ENCODE measurements at places on chromosomes 4 and X.

DNA sequence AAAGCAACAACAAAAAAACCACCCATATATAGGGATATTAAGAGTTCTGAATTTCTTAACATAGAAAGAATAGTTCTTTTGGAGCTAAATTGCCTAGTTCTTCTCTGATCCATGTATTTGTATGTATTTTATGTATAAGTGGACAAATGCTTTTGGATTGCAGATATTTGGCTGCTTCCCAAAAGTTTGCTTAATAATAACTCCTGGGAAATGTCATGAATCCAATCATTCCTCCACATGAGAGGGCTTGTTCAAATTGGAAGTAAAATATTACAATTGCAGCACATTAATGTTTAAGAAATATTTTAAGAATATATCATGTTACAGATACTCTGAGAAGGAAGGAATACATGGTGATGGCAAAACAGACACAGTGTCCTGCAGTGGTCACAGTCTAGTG lies 71.5 kb upstream of the PAGE3 start:
- no peak for DNase-seq

DNA sequence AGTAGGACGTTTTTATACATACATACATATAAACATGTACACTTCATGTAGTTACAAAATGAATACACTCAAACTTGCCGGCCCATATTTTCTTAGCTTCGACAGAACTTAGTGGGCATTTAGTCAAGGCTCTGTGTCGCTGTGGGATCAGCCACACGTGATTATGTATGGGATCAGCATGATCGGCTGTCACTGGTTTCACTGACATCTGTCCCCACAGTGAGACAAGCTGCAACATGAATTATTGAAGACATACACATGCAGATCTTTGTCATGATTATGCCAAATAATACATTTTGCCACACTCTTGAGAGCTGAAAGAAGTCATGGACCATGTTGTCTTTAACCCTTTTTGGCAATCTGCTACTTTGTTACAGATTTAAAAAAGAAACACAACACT lies 38.2 kb upstream of the NAA11 start:
- no peak for DNase-seq

GRCh38 chr4:69957209-69957608 lies 8.3 kb downstream of the CSN2 start:
- no peak for DNase-seq

- DNase-seq = no peak
Measured at GRCh38 chr4:76977736-76978350, 28.3 kb downstream of the SEPTIN11 start.

- DNase-seq = no peak
Measured at GRCh38 chr4:138235419-138235952, 6.7 kb downstream of the SLC7A11 start.

GRCh38 chr4:186693159-186693815 lies 30.4 kb downstream of the FAT1 start:
- DNase-seq = no peak

DNA sequence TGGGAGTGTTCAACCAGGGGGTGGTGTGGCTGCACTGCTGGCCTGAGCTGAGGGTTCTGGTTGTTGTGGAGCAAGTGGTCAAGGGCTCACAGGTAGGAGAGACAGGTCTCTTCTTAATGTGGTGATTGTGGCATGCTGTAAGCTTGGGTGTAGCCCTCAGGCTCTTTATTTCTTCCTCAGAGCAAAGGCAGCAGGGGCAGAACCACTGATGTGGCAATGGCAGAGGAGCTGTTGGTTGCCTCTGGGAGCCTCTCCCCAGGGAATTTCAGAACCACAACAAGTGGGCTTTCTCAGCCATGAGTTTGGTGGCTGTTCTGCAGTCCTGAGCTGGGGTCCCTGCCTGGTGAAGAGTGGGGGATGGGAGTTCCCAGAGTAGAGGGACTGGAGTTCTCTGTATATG lies 1017.2 kb downstream of the SH3BGRL start:
- DNase-seq = no peak

GRCh38 chr4:121881158-121881557 lies 10.9 kb upstream of the BBS7 start:
- DNase-seq = no peak

- no peak for DNase-seq
Measured at GRCh38 chr4:17335371-17335770, 176.5 kb downstream of the QDPR start.

DNA sequence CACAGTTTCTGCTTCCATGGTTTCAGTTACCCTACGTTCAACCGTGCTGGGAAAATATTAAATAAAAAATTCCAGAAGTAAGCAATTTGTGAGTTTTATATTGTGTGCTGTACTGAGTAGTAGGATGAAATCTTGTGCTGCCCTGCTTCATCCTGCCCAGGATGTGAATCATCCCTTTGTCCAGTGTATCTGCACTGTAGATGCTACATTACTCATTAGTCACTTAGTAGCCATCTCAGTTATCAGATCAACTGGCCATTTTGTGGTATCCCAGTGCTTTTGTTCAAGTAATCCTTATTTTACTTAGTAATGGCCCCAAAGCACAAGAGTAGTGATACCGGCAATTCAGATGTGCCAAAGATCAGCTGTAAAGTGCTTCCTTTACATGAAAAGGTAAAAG lies 97.9 kb downstream of the COX18 start:
- no peak for DNase-seq

GRCh38 chr4:7299010-7299907 lies 106.9 kb downstream of the SORCS2 start:
- no peak for DNase-seq

GRCh38 chrX:102835504-102836146 lies 101.4 kb upstream of the RAB40AL start:
- no peak for DNase-seq

- no peak for DNase-seq
Measured at GRCh38 chr4:184790826-184791225, 34.9 kb downstream of the ACSL1 start.

DNA sequence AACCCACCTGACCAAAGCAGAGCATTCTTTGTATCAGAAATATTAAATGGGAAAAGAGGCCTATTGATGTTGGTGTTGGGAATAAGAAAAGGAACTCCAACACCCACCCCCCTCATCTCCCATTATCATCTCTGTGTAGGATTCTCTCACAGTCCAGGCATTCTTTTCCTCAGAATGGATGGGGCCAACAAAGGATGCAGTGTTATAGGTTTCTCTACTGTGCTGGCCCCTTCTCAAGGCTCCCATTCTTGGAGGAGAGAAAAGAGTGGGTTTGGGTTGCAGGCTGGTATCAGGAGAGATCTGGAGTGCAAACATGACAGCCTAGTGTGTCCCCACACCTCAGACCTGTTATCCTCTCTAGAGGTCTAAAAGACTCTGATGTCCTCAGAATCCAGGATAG lies 59.6 kb downstream of the UGT8 start:
- no peak for DNase-seq

DNA sequence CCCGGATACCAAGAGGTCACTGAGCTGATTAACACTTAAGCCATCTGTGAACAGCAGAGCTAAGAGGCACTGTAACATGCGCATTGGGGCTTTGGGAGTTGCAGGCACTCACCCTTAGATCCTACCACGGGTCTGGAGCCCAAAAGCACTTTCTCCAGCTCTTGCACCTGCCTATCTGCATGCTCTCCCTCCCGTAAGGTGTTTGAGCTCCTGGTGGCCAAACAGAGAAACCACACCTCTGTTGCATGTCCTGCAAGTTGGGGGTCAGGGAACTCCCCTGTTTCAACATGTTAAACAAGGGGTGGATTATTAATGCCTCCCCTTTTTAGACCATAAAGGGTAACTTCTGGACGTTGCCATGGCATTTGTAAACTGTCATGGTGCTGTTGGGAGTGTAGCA lies 49.8 kb downstream of the GYPA start:
- no peak for DNase-seq

- peak; percentile 70 for DNase-seq
Measured at GRCh38 chr4:26459756-26460530, 30.3 kb downstream of the CCKAR start.

DNA sequence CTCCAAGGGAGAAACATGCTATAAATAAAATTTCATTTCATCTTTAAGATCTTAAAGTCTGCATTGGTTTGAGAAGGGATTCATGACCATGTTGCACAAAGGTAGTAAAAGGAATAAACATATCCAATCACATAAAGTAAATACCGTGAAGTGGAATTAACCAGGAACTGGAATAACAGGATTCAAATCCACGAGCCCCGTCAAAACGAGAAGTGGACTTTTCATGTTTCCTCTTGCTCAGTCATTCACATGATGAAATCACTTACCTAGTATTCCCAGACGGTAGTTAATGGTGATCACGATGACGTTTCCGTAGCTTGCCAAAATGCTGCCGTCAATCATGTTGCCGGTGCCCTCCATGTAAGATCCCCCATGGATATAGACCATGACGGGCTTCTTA lies 199.7 kb downstream of the NLGN4X start:
- no peak for DNase-seq

DNA sequence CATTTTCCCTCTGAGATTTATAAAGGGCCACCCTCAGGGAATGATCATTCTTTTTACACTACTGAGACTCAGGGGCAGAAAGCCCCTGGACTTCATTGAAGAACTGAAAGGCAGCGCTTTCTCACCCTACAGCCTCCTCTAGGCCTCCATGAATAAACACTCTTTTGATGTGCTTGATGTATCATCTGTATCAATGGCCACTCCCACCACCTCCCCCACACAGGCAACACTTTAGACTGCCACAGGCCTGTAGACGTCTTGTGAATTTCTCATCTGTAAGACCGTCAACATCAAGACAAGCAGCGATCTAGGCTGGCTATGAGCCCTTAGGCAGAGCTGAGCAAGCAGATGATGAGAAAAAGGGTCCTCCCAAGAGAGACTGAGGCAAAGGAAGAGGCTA lies 123.2 kb downstream of the HUWE1 start:
- no peak for DNase-seq

DNA sequence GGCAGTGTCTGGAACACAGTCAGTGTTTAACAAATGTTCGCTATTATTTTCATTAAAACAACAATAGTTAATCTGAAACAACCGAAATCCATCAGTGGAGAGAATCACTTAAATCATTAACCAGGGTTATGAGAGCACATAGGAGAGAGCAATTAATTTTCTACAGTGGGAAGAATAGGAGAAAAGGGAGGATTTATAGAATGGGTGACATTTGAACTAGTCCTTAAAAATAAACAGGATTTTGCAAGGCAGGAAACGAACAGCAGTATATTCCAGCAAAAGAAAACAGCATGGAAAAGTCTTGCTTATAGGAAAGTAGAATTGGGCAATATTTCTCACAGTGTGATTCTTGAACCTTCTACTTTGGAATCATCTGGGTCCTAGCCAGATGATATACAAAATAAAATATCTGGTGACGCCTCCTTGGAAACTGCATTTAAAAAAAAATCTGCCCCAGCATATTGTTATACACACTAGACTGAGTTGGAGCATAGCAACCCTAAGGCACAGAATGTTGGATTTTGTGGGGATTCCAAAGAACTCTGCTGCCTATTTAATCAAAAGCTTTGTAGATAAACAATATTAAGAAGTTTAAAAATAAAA lies 56.1 kb downstream of the INTS12 start:
- DNase-seq = no peak

DNA sequence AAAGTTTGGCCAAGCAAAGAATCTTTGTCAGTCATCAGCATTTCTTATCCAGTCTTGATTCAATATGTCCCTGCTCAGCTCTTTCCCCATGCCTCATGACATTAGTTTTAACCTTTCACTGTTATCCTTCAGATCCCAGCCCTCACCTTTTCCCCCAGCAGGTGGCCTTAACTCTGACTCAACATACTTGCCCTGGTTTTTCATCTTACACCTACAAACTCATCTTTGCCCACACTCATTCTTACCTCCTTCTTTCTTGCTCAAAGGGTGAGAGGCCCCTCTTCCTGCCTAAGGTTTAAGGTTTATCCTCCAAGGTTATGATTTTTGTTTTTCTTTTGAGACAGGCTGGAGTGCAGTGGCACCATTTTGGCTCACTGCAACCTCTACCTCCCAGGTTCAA lies 10.6 kb upstream of the ANXA5 start:
- no peak for DNase-seq

DNA sequence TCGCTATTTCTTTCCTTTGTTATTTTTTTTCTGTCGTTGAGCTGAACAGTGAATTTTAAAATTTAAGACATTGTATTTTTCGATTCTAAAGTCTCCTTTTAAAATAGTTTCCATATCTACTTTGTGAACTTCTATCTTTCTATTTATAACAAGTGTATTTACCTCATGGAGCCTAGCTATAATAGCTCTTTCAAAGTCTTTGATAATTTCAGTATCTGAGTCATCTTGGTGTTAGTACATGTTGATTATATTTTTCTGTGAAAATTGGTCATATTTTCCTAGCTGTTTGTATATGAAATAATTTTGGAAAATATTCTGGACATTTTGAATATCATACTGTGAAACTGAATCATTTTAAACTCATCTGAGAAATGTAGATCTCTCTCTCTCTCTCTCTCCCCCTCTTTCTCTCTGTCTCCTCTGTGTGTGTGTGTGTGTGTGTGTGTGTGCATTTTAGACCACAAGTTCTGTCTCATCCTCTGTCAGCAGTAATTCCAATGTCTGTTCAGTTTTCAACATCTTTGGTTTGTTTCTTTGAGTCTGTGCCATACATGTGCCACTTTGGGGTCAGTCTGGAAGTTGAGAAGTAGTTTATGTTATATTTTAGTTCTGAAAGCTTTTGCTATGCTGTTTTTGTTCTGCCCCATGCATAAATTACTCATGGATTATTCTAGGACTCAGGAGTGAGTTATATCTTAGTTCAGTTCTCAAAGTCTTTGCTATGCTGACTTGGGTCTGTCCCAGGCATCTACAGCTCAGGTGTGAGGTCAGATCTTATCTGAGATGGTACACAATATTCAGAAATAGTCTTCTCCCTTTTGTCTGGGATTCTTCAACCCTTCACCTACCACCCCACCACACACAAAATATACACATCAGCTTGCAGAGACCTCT lies 366.4 kb upstream of the CASK start:
- no peak for DNase-seq

DNA sequence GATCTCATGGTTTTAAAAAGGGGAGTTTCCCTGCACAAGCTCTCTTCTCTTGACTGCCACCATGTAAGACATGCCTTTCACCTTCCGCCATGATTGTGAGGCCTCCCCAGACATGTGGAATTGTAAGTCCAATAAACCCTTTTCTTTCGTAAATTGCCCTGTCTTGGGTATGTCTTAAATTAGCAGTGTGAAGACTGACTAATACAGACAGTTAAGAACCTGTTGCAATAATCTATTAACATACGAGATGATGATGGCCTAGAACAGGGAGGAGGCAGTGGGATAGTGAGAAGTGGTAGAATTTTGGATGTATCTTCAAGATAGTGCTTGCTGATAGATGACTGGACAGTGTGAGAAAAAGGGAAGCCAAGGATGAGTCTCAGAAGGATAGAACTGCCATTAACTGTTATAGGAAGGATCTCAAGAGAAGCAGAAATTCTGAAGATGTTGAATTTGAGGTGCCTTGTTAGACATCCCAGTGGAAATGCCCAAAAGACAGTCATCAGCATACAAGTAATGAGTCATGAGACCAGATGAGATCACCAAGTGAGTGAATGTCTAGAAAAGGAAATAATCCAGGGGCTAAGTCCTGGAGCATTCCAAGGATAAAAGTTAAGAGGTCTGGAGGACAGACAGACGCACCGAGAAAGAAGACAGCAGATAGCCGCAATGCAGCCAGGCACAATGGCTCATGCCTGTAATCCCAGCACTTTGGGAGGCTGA lies 38.8 kb upstream of the UGDH start:
- DNase-seq = no peak

All from vagina (tissue), 2 donors.